NCI-H2029 (cell line): ENCODE measurements at places on chromosomes 5 and 9.

DNA sequence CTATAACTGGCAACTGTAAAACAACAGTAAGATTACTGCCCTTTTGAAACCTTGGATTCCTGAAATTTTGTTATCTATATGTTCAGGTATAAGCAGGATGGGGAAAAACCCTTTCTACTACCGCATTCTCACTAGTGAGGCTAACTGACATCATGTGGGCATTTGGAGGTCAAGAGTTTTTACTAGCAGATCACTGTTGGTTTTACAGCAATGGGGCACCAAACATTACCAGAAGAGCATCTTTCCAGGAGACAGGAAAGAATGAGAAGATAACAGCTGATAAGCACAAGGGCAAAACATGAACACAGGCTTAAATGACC is 20.9 kb upstream of the TTC33 start:
- no peak for DNase-seq

DNA sequence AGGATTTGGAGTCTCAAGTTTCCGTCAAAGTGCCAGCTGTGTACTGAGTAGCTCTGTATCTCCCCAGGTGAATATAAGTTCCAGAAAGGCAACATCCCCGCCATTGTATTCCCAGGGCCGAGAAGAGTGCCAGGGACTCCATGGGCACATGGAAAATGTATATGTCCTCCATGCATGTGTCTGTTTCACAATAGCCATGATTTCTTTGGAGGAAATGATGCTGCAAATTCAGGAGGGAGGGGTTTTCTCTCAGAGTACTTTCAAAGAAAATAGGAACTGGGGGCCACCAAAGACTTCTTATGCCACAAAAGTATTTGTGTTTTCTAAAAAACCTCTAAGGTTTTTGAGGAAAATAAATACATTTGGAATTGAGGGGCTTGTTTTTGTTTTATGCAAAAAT is 524.6 kb downstream of the BNC2 start:
- DNase-seq = no peak

DNA sequence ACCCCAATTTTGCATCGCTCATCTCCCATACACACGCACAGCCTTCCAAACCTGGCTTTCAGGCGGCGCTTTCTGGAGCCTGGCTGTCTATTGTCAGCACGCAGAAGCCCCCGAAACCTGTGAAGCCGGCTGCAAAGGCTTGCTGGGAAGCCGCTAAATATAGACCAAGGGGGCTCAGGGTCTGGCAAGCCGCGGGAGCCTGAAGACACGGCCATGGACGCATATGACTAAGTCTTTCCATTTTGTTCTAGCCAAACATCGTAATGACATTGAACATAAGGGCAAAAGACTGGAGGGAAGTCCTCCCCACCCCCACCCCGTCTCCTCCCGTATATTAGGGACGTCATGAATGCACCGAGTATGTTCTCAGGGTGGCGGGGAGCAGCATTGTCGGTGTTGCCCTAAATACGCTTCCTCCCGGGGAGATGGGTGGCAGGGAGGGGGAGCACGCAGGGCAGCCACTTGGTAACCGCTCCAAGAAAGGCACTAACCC is 1.1 kb downstream of the CTNND2 start:
- no peak for DNase-seq

GRCh38 chr9:127021664-127022363 is 100.6 kb downstream of the ANGPTL2 start:
- no peak for DNase-seq

DNA sequence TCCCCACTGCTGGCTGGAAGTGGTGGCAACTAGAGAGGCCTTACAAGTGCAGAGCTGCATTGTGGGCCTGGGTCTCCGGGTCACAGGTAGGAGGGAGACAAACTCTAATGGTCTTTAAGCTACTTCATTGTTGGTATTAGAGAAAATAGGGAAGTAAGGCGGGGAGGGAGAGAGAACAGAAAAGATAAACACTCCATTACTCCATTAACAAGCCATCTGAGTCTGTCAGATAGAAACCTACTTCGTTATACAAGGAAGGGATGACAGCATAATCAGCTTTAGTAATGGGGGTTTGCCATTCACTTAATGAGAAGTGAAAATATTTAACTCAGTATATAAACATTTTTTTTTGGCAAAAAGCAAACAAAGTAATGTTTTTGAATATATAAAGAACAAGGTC is 107.4 kb downstream of the TLE1 start:
- no peak for DNase-seq

- DNase-seq = no peak
Observed at GRCh38 chr5:154485096-154485491, 7.1 kb upstream of the HAND1 start.

DNA sequence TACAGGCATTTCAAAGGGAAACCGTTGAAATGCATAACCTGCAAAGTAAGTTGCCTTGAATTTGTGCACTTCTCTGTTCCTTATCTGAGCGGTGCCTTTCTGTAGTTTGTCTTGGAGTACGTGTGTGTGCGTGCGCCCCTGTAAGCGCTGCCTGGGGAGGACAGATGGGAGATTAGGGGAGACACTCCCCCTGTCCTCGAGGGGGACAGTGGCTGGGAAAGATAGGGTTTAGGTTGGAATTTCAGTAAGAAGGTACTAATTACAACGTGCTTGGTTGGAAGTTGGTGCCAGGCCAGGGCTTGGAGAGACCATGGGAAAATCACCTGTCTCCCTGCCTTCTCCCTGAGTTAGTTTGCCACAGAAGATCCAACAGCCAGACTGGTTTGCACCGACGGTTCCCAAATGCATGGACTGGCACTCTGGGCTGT is 73.2 kb downstream of the PIK3R1 start:
- DNase-seq = no peak

GRCh38 chr5:55234121-55234700 is 803 bp upstream of the CCNO start:
- DNase-seq = peak; percentile 26

DNA sequence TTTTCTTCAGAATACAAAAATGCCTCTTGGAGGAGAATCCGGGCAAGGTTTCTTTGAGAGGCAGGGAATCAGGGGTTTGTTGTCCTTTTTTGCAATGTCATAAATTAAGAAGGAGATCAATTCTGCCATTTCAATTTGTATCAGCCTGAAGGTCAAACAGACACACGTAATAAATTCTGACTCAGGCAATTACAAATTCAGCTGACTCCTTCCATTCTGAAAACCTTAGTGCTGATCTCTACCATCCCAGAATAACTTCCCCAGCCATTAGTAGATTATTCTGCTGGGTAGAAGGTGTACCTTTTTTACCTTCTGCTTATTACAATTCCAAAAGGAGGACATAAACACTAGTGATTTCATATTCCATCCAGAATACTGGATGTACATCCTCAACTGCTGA is 516.6 kb downstream of the AGTPBP1 start:
- no peak for DNase-seq

DNA sequence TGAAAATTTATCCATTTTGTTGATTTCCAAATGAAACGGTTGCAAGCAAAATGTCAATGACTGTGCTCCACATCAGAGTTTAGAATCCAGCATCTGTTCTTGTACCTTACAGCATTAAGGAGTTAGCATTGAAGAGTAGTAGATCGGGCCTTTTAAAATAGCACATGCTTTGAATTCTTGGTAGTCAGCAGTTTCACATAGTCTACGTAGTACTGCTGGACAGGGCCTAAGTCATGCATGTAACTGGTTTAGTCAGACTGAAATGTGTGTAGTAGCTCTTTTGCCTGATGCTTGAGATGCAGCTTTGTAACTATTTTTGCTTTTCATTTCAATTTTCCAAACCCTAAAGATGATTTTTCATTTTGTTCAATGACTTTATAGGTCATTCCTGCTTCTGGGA is 19.8 kb downstream of the LECT2 start:
- DNase-seq = no peak

- DNase-seq = no peak
Observed at GRCh38 chr5:132283423-132284043, 10.7 kb upstream of the SLC22A4 start.

DNA sequence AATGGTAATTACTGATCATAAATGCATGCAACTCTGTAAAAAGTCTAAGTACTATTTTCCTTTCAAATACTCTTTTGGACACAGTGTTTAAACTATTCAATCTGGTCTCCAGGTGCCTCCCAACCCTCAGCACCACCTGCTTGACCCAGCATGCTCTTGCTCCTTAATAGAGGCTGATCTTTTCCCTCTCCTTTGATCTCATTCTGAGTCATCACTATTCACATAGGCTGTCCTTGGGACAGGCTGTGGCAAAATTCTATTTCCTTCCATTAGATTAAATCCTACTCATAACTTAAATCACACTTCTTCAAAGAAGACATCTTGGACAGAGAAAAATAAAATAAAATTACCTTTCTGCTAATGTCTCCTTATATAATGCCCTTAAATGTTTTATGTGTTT is 199.4 kb upstream of the ST8SIA4 start:
- no peak for DNase-seq

GRCh38 chr5:153256-153655 is 38.0 kb upstream of the LRRC14B start:
- DNase-seq = no peak

DNA sequence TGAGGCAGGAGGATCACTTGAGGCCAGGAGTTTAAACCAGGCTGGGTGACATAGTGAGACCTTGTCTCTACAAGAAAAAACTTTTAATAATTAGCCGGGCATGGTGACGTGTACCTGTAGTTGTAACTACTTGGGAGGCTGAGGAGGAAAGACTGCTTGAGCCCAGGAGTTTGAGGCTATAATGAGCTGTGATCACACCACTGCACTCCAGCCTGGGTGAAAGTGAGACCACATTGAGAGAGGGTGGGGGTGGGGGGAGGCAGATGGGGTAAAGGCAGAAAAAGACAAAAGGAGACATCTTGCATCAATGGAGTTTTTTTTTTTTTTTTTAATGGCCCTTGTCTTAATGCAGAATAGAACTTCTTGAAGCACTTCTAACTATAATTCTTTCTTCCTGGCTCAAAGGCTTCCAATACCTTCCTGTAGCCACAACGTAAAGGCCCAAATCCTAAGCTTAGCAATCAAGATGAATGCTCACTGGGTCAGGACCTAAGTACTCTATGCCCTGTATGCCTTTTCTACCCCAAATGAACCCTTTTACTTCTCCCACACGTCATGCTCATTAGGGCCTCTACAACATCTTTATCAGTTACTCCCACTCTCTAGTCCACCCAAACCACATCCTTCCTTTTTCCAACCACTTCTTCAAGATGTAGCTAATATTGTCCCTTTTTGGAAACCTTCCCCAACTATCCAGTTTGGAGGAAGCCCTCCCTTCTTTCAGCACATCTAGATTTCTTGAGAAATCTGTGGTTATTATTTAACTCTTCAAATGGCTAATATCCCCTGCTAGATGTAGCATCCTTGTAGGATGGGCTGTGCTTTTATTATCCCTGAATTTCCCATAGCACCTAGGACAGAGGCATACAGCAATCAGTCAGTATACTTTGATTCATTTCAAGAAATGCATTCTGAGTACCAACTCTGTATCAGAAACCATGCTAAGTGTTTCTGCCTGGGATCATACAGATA is 40.8 kb downstream of the CSF2 start:
- DNase-seq = no peak

DNA sequence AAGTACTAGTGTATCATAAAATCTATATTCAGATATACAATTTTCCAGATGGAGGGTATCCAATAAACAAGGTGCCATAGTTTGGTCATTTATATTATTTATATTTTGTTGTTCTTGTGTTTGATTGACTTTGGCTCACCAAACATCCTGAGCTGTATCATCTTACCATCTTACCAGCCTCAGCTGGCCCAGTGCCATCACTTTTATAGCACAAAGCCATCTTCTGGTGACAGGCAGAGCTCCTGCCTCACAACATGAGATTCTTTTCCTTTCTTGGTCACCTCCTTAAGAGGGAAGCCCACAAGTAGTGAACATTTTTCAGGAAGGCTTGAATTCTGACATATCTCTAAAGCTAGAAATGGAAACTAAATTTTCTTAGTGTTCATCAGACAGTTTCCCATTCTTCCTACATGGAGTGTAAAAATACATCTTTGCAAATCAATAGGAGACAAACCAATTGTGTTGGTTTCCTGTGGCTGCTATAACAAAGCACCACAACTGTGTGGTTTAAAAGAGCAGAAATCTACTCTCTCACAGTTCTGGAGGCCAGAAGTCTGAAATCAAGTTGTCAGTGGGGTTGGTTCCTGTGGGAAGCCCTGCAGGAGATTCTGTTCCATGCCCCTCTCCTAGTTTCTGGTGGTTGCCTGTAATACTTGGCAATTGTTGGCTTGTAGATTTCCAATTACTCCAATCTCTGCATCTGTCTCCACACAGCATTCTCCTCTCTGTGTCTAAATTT is 341.8 kb downstream of the MAN2A1 start:
- DNase-seq = peak; percentile 1

DNA sequence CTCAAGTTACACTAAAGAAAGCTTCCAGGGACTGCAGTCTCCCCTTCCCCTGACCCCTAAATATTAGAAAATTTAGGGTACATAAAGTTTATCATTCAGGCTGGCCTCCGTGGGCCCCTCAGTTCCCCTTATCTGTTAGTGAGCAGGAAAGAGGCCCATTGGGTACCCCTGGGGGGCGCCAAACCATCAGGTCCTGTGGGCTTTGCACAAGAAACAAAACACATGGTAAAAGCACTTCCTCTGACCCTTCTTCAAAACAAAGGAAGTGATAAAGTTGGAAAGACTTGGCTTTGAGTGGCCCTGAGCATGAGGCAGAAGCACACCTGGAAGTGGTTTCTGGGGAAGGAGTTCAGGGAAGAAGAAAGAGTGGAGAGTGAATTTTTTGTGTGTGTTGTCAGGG is 213.0 kb downstream of the SMARCA2 start:
- DNase-seq = peak; percentile 3

DNA sequence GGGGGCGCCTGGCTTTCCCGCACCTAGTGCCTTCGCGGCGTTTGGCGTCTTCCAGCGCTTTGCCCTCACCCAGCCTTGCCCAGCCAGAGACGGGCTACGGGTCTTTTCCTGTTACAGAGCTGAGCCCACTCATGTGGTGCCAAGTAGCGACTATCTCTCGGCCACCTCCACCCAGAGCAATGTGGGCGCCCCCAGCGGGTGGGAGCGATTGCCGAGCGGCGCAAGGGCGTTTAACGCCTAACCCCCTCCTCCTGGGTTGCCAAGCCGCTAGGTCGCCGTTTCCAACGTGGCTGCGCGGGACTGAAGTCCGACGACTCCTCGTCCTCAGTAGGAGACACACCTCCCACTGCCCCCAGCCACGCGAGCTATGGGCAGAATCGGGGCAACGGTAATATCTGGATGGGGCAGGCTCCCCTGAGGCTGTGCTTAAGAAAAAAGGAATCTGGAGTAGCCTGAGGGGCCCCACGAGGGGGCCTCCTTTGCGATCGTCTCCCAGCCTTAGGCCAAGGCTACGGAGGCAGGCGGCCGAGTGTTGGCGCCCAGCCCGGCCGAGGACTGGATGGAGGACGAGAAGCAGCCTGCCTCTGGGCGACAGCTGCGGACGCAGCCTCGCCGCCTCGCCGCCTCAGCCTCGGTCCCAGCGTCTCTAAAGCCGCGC is 5.8 kb downstream of the TLX3 start:
- DNase-seq = no peak

GRCh38 chr5:9538504-9538903 is 7.4 kb downstream of the SEMA5A start:
- DNase-seq = no peak

DNA sequence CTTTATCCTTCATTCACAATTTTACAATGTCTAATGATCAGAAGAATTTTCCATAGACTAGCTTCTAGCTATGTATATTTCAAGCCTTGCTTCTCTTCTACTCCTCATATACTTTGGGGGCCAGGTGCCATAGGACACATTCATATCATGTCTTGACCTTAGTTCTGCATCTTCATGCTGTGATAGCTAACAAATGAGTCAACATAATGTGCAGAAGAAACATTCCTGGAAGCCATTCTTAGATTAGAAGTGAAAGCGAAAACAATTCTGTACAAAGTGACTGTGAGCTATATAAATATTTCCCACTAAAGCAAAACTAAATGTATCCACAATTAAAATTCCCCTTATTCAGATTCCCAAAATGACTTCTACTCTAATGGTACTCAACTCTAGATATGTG is 320.2 kb upstream of the NREP start:
- no peak for DNase-seq
